ENCODE measurements at places on chromosomes 11 and 22.

GRCh38 chr11:36441610-36442208 is 68.4 kb downstream of the TRAF6 start:
- DNase-seq: no peak

DNA sequence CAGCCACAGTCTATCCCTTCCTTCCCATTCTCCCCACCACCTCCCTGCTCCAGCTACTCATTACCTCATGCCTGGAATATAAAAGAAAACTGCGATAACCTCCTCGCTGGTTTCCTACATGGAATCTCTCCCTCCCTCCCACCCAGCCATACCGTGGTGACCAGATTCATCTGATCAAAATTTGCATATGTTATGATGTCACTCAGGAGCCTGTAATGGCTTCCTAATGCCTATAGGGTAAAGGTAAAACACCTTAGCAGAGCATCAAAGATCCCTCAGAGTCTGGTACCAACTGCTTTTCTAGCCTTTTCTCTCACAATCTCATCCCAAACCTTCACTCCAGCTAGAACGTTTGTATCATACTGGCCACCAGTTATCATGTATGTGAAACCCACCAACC is 19.6 kb downstream of the RTN4RL2 start:
- no peak for DNase-seq

GRCh38 chr22:36658900-36659299 is 44.7 kb downstream of the CACNG2 start:
- DNase-seq: no peak

DNA sequence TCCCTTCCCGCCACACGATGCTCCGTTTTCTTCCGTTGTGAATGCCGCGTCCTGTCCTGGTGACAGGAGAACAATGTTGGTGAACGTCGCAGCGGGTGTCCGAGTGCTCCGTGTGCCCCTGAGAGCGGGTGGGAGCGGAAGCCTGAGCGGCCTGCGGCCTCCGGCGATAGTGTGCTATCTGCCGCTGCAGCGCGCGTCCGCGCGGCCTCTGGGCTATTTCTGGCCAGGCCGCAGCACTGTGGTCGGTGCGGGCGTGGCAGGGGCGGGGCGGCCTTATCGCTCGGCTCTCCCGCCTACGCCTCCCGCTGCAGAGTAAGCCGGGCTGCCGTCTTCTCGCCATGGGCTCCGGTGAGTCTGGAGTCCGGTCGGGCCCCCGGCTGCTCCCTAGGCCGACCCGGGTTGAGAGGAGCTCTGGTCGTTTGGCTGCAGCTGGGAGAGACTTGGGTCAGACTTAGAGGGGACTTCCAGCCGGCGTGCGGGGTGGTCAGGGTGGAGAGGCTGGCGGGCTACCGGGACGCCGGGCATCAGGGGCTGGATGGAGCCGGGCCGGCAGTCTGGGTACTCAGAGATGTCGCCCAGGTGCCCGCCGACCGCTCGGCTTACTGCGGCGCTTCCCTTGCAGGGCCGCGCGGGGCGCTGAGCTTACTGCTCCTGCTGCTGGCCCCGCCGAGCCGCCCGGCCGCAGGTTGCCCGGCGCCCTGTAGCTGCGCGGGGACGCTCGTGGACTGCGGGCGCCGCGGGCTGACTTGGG is at the start of gene GP1BB:
Gene GP1BB (plus strand): TSS at position 308 of the 751 bp plus-strand sequence. CDS start 31 bp downstream, at position 339.
- DNase-seq: no peak

DNA sequence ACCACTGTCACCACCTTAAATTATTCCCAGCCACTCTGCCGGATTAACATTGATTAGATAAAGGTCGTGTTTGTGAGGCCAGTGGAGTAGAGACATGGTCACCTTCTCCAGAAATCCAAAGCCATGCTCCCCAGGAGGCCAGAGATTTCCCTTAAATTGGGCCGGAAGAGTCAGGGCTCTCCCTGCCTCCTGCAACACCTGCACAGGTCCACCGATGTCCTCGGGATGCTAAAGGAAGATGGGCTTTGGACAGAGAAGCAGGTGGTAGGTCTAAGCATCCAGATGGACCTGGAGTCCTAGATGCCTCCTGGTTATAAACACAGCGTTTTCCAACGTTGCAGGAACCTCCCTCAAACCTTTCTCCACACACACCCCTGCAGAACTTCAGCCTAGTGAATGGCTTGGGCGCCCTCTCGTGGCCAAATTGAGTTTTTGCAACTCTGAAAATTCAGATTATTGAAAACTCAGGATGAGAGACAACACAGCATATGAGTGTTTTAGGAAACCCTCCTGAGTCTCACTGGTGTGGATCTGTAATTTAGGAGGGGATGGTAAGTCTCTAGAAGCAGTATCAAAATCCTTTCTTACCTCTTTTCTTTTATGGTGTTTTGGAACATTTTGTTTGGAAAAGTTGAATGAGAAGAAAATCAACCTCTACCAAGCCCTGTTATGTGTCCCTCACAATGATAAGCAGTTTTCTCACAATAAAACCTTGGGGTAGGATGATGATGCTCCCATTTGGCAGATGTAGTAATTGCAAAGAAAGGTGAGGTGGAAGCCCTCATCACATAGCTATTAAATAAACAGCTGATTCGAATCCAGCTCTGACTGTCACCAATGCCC is 109.6 kb downstream of the RRAS2 start:
- DNase-seq: peak; percentile 65

GRCh38 chr11:36775130-36775529 is 177.1 kb upstream of the RAG2 start:
- no peak for DNase-seq

GRCh38 chr22:38566726-38567504 is 3.1 kb downstream of the DMC1 start:
- no peak for DNase-seq

- no peak for DNase-seq
Observed at GRCh38 chr11:37313266-37313665, 715.2 kb upstream of the RAG2 start.

- no peak for DNase-seq
Observed at GRCh38 chr11:68325183-68325906, 13.0 kb downstream of the LRP5 start.

- no peak for DNase-seq
Observed at GRCh38 chr22:47458348-47458747, 695.9 kb downstream of the TBC1D22A start.

GRCh38 chr11:35365961-35366360 is 53.4 kb downstream of the SLC1A2 start:
- DNase-seq: no peak

DNA sequence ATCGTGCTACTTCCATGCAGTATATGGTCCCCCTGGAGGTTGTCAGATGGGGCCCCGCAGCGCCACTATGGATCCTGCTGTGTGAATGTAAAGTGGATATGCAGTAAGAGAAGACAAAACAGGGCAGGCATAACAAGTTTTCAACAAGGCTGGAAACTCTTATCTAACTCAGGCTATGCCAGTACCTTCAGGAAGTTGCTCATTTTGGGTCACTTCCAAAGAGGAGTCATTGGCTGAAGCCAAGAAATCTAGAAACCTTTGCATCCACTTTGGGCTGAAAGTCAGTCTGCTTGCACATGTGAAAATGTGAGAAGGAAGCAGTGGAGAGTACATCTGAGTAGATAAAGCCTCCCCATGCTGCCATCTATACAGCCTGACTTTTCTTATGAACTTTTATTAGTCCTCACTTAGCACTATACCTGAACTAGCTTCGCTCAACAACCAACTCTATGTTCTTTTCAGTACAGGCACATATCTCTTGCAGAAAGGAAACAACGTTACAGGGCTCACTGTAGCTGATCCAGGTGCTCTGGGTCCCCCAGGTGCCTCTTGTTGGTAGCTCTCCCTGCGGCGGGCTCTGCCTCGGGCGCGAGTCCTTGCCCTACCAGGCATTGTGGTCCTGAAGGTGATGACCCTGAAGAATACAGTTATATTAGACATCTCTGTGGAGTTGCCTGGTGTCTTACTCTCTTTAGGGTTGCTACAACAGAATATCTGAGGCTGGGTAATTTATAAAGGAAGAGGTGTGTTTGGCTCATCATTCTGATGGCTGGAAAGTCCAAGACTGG is 12.4 kb downstream of the PIWIL3 start:
- DNase-seq: no peak

GRCh38 chr22:33440756-33441155 is 382.6 kb upstream of the SYN3 start:
- DNase-seq: no peak

GRCh38 chr11:12598330-12599256 is 75.6 kb upstream of the TEAD1 start:
- peak; percentile 51 for DNase-seq

DNA sequence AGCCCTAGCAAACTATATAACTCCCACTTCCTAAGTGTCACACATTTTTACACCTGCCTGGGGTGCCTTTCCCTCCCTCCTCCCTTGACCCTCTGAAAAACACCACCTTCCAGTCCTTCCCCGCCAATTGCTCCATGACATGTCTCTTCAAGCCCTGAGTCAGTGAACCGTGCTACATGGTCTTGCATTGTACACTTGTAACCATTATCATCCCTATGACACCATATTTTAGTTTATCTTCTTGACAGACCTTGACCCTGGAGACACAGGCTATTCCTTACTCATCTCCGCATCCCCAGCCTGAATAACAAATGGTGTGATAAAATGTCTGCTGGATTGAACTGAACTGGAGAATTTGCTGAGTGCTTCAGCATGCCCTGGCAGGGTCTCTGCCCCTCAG is 36.9 kb downstream of the TNKS1BP1 start:
- no peak for DNase-seq

GRCh38 chr22:47036936-47037485 is 274.6 kb downstream of the TBC1D22A start:
- DNase-seq: no peak

- DNase-seq: no peak
Observed at GRCh38 chr22:26326803-26327202, 102.3 kb upstream of the ASPHD2 start.

DNA sequence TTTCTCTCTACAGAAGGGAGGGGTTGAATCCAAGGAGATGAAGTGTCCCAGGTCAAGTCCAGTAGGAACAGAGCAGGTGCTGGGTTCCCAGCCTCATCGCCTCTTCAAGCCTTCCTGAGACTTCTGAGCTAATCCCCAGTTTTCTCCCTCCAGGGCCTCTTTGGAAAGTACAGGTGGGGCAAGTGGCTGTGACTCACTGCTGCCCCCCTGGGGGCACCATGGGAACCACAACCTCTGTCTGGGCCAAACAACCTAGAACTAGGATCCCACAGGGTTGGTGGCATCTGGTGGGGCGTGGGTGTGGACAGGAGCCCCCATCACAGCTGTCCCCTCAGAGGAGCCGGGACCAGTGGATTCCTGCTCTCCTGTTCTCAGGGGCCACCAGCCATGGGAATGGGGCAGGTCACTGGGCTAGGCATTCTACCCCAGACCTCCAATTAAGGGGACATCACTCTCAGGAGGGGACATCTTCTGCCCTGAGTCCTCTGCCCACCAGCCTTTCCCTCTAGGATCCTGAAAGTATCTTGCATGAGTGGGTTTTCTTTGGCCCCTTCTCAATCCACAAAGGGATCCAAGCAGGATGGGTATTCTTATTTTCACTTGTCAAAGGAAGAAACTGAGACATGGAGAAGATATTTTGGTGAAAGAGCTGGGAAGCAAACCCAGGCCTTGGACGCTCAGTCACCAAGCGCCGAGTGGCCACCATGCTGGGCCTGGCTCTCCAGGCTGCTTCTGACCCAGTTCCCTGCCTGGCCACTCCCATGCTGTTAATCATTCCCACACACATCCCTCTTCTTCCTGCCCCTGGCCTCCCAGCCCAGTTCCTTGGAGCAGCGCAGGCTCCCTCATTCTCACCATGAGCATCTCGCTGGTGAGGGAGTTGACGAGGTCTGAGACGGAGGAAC is 23.8 kb downstream of the LRRC10B start:
- DNase-seq: peak; percentile 51

- no peak for DNase-seq
Observed at GRCh38 chr11:102971766-102972165, 16.2 kb upstream of the MMP13 start.
